ENCODE measurements at places on chromosomes 3 and 15.

- DNase-seq = no peak
These were observed 35.3 kb downstream of the GNB5 start for GRCh38 chr15:52155878-52156277.

DNA sequence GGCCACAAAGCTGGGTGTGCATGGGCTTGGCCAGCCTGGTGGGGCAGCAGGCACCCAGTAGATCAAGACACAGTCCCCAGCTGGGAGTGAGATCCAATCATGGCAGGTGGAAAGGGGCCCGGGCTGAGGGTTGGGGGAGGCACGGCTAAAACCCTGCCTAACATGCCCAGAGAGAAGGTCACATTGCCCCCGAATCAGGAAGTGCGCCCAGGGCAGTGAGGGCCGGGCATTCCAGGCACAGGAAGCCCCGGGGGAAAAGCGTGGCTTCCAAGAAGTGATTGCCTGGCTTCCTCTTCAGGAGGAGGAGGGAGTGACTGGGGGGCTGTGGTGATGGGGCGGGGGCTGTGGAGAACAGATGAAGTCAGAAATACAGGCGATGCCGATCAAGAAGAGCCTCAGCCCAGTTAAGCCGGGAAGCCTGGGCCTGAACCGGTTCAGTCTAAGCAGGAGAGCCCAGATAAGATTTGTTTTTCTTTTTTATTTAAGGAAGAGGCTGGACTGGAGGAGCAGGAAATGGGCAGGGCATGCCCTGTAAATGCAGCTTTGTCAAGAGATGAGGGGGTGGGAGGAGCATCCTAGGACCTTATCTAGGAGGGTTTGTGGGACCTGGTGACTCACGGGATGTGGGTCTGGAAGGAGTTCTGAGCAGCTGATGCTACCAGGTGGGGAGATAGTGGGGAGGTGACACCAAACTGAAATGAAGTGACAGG lies 83.9 kb downstream of the CHSY1 start:
- DNase-seq = peak; percentile 27

- DNase-seq = no peak
These were observed 28.3 kb downstream of the SRP14 start for GRCh38 chr15:40010686-40011085.

DNA sequence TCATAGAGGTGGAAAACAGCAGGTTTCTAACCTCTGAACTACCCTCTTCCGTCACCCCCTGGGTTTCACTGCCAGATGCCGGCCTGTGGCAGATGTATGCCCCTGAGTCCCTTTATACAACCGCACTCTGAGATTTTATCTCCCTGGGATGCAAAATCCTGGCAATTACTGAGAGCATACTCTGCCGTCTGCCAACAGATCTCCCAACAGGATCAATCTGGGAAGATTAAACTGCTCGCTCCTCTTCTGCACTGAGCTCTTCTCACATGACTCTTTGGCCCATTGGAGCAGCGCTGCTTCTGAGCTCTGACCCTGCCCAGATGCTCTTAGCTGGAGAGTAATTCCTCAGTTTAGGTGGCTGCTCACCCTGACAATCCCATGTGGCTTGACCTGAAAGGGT lies 133.2 kb downstream of the LIPC start:
- no peak for DNase-seq

GRCh38 chr3:136546720-136547119 lies 205.5 kb downstream of the STAG1 start:
- DNase-seq = no peak

DNA sequence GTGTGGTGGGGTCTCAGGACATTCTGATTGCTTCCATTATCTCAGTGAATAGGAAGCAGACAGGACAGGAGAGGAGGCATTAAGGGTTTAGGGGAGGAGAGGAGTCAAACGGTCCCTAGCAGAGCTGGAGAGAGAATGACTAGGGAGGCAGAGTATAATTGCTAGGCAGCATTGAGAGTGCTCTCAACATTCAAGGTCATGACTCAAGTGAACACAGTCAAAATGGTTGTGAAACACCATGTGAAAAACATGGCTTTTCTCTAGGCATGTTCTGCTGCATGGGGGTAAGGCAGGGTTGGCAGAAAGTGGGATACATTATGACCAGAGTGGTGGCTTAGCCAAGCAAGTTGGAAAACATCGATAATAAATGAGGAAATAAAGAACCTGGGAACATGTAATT lies 19.5 kb upstream of the HRH1 start:
- no peak for DNase-seq

DNA sequence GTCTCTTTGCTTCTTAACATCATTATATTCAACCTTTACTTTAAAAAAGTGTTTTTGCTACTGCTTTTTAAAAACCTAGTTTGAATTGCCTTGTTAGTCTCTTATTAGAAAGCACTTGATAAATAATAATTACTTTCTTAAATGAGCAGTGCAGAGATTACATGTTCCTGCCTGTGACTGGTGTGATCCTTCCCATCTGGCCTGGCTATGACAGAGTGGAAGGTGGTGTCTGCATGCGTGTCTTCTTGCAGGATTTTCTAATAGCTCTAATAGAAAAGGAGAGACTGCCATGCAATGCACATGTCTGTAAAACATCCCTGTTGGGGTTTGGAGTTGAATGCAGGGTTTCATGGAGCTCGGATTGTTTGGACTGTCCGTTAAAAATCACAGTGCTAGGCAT lies 425.8 kb upstream of the TPM1 start:
- DNase-seq = no peak

DNA sequence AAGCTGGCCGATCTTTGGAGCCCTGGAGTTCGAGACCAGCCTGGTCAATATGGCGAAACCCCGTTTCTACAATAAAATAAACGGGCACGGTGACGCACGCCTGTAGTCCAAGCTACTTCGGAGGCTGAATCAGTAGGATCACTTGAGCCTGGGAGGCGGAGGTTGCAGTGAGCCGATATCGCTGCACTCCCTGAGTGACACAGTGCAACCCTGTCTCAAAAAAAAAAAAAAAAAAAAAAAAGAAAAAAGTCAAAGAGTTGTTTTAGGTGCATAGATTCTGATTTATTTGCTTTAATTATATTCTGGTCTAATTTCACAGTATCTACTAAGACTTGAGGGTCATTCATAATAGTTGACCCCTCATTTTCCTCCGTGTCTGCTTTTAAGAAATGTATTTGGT lies 1.7 kb downstream of the ARL13B start:
- no peak for DNase-seq

GRCh38 chr15:68210409-68210756 lies 5.3 kb upstream of the CALML4 start:
- DNase-seq = no peak

DNA sequence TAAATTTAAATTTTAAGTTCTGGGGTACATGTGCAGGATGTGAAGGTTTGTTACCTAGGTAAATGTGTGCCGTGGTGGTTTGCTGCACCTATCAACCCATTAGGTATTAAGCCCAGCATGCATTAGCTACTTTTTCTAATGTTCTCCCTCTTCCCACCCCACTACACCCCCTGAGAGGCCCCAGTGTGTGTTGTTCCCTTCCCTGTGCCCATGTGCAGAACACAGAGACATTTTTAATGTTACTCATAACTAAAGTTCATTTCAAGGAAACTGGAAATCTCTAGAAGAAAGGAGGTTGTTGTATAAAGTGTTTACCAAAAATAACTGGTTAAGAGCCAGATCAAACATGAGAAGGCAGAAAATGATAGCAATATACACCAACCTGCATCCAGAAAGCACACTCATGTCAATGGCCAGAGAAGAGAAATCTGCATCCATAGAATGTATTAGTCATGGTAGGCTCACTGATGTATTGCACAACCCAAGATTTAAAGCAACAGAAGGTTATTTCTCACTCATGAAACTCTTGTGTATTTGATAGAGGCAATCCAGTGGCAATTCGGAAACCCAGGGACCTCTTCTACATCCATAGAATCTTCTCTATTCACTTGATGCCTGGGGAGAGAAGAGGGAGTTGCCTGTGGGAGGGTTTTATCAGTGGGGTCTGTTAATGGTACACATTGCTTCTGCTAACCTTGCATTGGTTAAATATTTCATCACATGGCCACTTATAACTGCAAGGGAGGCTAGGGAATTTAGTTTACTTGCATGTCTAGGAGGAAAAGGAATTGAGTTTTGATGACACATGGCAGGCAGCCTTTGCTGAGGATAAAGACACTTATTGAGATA lies 321.9 kb upstream of the RASGRP1 start:
- no peak for DNase-seq

- DNase-seq = no peak
These were observed 172.6 kb downstream of the FMN1 start for GRCh38 chr15:33021806-33022389.

DNA sequence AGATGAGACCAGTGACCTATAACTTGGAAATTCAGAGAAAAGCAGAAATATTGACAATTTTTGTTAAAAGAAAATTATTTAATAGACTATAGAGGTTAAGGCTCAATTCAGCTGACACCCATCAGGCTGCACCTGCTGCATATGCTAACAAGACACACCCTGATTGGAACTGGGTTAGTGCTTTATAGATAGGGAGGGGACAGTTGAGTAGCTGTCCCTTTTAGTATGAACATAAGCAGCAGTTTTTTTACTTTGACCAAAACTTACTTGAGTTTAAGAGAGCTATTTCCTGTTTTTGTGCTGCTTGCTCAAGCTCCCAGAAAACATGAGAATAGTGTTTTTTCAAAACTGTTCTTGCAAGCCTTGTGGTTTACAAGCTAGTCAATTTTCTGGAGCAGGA lies 292.6 kb downstream of the LRRC3B start:
- DNase-seq = no peak

DNA sequence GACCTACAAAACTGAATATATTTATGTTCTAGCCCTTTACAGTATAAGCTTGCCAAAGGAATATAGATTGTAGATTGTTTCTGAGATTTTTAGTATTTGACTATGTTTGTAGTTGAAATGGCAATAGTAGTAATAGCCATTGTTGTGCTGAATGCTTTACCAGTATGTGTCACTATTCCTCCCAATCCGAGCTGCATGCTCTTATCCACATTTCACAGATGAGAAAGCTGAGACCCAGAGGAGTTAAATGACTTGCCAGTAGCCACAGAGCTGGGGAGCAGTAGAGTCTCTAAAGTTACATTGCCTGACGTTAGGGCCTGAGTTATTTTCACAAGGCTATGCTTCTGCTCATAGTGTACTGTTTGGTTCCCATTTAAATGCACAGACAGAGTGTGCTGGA lies 3.3 kb upstream of the GLB1 start:
- no peak for DNase-seq

GRCh38 chr15:69706353-69707097 lies 253.9 kb downstream of the RPLP1 start:
- DNase-seq = no peak

- DNase-seq = no peak
These were observed 94.8 kb downstream of the SLC9A9 start for GRCh38 chr3:143753456-143753855.

- DNase-seq = no peak
These were observed 6.2 kb downstream of the RPL22L1 start for GRCh38 chr3:170863816-170864215.

- DNase-seq = no peak
These were observed 165.4 kb downstream of the MBNL1 start for GRCh38 chr3:152434142-152434541.

- no peak for DNase-seq
These were observed 27.6 kb downstream of the ALS2CL start for GRCh38 chr3:46665763-46666452.

DNA sequence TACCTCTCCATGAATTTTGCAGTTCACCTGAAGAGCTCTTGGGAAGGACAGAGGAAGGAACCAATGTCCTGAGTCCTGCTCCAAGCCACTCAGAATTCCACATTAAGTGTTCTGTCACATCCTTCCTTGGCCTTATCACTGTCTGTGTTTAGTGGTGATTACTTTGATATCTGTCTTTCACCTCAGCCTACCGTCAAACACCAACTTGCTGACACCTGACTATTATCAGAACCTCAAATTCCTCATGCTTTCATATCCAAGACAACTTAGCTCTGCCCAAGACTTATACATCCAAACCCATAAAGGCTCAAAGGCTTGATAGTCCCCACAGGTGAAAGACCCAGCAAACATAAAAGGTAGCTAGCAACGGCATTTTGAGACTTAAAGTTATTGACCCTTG lies 280.0 kb downstream of the MEX3B start:
- no peak for DNase-seq

DNA sequence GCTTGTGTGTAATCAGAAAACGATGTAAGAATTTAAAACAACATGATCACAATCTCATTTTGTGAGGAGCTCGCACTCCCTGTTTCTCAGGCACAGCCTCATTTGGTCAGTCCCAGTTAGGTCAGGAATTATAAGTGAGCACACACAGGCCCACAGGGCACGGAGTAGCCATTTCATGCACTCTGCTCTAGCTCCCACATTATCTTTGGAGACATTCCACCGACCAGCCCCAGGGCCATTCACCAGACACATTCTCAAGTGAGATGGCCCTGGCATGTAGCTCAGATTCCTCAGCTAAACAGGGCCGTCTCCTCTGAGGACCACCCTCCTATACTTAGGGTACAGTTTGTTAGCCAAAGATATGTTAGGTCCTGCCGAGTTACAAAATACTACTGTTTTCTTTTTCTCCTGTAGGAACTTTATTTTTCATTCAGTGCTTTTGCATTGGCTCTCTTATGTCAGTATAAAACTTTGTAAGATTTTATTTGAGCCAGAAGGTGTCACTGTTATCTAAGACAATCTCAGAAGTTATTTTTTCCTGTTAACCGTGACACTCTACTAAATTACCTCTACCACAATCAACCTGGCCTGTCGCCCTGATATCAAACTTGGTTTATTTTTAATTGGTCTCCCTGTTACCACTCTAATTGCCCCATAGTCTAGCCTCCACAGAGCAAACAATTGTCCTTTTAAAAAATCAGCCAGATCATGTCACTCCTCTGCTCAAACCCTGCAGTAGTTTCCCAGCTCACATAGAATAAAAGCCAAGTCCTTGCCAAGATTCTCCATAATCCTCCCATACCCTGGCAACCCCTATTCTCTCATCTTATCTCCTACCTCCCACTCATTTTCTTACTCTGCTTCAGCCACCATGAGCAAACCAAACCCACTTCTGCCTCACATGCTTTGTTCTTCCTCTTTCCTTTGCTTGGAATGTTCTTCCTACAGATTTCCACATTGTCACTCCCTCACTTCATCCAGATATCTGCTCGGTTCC lies 105.7 kb downstream of the PPP2R3A start:
- DNase-seq = no peak

DNA sequence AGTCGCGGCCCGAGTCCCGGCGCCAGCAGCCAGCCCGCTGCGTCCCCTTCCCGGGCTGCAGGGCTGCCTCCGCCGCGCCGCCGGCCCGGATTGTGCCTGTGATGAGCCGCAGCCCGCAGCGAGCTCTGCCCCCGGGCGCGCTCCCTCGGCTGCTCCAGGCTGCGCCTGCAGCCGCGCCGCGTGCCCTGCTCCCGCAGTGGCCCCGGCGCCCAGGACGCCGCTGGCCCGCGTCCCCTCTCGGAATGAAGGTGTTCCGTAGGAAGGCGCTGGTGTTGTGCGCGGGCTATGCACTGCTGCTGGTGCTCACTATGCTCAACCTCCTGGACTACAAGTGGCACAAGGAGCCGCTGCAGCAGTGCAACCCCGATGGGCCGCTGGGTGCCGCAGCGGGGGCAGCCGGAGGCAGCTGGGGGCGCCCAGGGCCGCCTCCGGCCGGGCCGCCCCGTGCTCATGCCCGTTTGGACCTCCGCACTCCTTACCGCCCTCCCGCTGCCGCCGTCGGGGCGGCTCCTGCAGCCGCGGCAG lies 1.2 kb downstream of the CHST2 start:
- DNase-seq = no peak

Measured in activated T-helper 1 cell treated with anti-CD3 and anti-CD28 coated beads, Interleukin-2, amount 50 U/mL, for 16 hours (primary cell).